ENCODE measurements at places on chromosomes 3 and 15. TPM values are rescaled to one million over a fixed set of nuclear protein-coding genes. Genes with fewer than 3 reads are reported as not detected.

ECE2 gene
- total RNA-seq, result not detected

DLL4 gene
- 9.4 TPM for total RNA-seq

VILL gene
- total RNA-seq, result 9.0 TPM

HOMER2 gene
- total RNA-seq, result 2.0 TPM

CCR9 gene
- total RNA-seq, result not detected

CADM2 gene
- total RNA-seq, result not detected

LNP1 gene
- total RNA-seq, result 4.2 TPM

SI gene
- total RNA-seq, result not detected

TTLL3 gene
- total RNA-seq, result 23.0 TPM

FOXB1 gene
- not detected for total RNA-seq

AGBL1 gene
- not detected for total RNA-seq

JMJD7 gene
- 3.9 TPM for total RNA-seq

GOLGA8T gene
- total RNA-seq, result not detected

LARP6 gene
- total RNA-seq, result 211 TPM

SAMD7 gene
- not detected for total RNA-seq

GHSR gene
- not detected for total RNA-seq

DNAH1 gene
- 7.7 TPM for total RNA-seq

DPPA2 gene
- not detected for total RNA-seq

All from placental pericyte (primary cell).